Camera-type eye (tissue), 1 donor: ENCODE measurements at places on chromosomes 16 and 17. TPM values are rescaled to one million over a fixed set of nuclear protein-coding genes. Genes with fewer than 3 reads are reported as not detected.

The GJC1 gene
- total RNA-seq, result 34.3 TPM

The KRT32 gene
- total RNA-seq, result not detected

The KRTAP3-2 gene
- not detected for total RNA-seq

The PRSS27 gene
- 2.0 TPM for total RNA-seq

The SLC22A31 gene
- total RNA-seq, result not detected

The FA2H gene
- total RNA-seq, result 0.38 TPM

The PPP1R1B gene
- total RNA-seq, result 10.2 TPM

The MPP3 gene
- total RNA-seq, result 21.7 TPM

The MFAP4 gene
- 84.2 TPM for total RNA-seq

The GPRC5C gene
- 23.6 TPM for total RNA-seq
